ENCODE measurements at places on chromosomes 3 and 15.

DNA sequence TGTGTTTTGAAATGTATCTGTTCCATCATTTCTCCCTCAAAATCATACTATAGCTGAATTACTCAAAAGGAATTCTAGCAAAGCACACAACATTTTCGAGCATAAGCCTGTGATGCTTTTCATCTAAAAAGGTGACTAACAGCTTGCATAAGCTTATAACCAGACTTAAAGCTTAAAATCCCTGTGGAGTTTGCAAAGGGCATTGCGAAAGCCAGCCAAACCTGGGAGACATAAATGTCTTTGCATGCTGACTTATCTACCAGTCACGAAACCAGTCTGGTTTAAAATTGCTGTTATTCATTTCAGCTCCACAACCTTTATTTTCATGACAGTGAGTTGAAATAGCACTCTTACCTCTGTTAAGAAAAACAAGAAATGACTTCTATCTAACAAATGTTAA lies 35.6 kb upstream of the LIPC start:
- no peak for DNase-seq

- DNase-seq, result no peak
Observed at GRCh38 chr15:92505611-92506010, 111.9 kb downstream of the ST8SIA2 start.

- DNase-seq, result no peak
Observed at GRCh38 chr15:74504836-74505235, 36.2 kb upstream of the ARID3B start.

DNA sequence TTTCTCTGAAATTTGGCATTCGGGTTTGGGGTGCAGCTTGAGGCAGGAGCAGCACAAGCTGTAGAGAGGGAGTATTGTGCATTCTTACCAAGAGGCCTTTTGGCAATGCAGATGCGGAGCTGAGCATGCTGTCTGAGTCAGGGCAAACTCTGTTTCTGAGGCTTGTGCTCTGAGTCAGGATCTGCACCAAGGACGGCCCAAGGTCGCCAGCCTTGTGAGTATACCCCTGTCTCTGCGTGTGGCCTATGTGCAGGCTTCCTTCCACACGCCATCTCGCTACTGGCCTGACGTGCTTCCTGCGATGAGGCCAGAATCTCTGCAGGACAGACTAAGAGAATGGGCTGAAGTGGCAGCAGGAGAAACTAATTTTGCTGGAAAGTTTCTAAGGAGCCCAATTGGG lies 83.8 kb upstream of the ROPN1 start:
- DNase-seq, result no peak

Measured in activated T-helper 1 cell treated with anti-CD3 and anti-CD28 coated beads, Interleukin-2, amount 50 U/mL, for 16 hours (primary cell).